A549 (cell line): ENCODE measurements at places on chromosomes 2 and 18.

DNA sequence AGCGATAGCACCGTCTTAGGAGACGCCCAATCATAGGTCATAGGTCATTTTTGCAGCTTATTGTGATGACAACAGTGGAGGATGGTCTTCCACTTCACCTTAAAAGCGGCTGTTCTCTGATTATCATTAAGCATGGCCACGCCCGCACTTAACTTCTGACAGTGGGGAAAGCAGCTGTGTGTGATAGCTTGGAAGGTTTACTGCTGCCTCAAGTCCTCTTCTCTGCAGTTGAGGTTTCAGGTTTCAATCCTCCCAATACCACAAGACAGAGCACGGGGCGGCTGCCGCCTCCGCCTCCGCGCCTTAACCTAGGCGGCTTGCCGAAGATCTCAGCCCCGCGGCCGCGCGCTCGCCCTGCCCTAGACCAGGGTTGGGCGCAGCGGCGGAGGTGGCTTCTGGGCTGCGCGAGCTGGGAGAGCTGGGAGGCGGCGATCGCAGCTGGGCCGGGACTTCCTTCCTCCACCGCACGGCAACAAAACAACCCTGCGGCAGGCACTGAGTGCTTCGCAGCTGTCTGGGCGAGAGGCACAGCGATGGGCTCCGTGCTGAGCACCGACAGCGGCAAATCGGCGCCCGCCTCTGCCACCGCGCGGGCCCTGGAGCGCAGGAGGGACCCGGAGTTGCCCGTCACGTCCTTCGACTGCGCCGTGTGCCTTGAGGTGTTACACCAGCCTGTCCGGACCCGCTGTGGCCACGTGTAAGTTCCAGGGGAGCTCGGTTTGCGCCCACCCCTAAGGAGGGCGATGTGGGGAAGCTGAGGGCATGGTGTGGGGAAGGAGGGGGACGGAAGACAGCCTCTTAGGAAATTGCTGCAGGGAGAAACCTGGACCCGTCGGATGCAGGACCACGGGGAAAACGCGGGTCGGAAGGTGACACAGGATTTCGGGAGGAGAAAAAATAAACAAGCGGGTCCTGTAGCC lies at the start of gene RNF125:
RNF125 (plus strand) TSS at position 495 of the 920 bp plus-strand sequence; CDS start at position 534, 39 bp downstream.
- DNase-seq, result peak; percentile 58

DNA sequence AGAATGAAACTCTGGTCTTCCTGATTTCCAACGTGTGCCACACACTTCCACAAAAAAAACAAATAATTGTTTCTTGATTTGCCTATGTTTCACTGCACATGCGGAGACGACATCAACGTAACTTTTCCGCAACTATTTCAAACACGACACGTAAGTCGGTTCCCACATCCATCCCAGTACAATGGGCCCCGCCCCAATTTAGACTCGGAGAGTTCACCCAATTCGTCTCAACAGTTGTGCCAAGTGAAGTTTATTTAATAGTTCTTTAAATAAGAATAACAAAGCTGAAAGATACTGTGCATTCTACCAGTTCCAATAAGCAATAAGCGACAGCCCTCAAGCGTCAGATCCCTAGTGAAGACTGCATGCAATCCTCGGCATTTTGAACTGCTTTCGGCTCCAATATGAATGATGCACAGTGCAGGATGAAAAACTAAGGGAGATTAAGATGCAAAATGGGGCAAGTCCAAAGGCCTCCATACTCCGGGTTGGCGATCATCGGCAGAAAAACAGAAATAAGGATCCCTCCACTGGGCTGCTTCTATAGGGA lies 664 bp downstream of the CCT4 start:
- no peak for DNase-seq

- DNase-seq, result no peak
Observed at GRCh38 chr2:152577579-152577978, 139.7 kb downstream of the PRPF40A start.

GRCh38 chr2:39849982-39850526 lies 71.0 kb upstream of the THUMPD2 start:
- no peak for DNase-seq

DNA sequence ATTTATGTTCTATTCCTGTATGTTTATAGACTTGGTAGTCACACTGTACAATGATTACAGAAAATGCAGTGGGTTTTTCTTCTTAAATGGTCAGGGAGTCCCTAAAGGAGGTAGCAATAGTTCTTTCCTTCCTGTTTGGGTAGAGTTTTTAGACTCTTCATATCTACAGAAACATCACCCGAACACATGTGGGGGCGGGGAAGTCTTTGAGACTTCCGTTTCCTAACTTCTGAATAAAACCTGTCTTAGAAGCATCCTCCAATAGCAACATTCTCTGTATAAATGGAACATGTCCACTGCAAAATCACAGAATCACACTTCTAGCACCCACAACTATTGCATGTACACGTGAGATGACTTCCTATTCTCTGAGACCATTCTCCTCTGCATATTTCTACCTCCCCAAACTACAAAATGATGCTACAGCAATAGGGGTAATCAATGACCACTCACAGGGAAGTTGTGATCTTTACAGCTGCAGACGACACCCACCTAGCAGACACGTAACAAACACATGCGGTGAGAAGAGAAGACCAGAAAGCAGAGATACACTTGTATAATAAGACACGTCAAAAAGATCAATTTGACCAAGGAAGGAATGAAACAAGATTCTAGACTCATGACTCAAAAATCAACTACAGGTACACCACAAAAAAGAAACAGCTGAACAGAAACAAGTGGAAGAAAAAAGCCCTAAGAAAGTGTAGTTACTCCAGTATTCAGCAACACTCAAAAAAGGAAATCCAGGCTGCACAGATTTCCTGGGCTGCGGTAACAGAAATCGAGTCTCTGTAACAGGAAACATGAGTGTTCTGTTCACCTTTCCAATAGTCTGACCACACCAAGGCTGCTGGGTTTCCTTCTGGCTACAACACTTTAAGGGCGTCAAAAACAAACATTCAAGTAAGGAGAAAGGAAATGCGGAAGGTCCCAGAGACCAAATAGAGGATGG lies 120.4 kb downstream of the ZNF516 start:
- DNase-seq, result no peak

DNA sequence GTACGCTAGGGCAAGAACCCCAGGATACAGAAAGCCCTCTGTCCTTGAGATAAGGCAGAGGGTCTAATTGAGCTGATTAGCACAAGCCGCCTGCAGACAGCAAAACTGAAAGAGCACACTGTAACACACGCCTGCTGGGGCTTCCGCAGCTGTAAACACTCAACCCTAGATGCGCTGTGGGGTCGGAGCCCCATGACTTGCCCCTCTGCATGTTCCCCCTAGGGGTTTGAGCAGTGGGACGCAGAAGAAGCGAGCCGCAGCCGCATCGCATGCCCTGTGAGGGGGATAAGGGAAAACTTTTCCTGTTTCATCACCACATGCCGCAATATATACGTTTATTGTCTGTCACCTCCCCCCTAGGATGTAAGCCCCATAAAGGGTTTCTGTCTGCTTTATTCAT lies 384.6 kb downstream of the PLCL1 start:
- DNase-seq, result no peak

DNA sequence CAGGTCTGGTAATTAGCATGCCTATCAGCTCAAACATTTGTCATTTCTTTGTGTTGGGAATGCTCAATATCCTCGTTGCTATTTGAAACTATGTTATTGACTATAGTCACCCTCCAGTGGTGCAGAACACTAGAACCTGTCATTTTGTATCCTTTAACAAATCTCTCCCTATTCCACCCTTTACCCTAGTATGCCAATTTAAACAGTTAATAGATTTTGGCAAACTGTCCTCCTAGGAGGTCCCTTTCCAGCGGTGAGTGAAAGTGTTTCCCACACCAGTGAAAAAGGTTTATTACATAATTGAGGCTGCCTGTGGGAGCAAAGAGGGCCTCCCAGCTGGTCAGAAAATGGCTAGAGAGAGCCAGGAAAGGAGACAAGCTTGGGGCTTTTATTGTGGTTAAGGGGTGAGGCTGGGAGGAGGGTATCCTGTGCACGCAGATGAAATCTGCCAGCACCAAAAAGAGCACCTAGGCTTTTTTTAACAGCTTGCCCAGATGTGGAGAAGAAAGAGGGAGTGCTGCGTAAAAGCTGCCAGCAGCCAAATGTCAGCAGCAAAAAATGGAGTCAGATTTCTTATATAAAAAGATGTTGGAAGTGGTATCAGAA lies 1.8 kb upstream of the DRC1 start:
- no peak for DNase-seq

DNA sequence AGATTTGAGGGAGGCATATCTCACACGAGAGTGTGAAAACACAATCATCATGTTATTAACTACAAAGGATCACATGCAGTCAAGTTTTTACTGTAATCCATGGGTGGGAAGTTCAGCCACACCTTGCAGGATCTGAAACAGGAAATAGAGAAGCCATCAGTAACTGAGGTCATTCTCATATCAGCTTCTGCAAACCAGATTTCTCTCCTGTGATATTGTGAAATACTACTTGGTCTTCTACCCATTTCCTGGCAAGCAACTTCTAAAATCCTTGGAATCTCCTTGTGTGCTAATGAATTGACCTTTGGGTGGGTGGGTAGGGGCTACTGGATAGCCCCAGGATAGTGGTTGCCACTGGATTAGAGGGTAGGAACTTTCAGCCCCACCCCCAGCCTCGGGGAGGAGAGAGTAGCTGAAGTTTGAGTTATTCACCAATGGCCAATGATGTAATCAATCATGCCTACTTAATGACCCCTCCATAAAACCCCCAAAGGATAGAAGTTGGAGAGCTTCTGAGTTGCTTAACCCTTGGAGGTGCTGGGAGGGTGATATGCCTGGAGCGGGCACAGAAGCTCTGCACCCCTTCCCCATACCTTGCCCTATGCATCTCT lies 25.6 kb upstream of the TGIF1 start:
- no peak for DNase-seq

DNA sequence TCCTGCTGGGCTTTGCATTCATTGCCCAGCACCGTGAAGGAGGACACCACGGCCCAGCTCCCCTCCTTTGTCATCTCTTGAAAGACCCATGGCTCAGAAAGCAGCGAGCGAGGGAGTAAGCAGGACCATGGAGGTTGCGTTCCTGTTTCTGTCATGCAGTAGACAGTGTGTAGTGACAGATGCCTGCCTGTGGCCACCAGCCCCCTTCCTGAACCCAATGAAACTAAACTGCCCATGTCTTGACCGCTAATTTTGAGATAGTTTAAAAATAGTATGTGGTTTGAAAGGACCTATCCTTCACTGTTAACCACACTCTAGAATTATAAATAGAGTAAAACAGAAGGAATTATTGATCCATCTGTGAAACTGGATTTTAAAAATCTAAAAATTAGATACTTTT lies 88.2 kb downstream of the ASAP2 start:
- DNase-seq, result no peak

DNA sequence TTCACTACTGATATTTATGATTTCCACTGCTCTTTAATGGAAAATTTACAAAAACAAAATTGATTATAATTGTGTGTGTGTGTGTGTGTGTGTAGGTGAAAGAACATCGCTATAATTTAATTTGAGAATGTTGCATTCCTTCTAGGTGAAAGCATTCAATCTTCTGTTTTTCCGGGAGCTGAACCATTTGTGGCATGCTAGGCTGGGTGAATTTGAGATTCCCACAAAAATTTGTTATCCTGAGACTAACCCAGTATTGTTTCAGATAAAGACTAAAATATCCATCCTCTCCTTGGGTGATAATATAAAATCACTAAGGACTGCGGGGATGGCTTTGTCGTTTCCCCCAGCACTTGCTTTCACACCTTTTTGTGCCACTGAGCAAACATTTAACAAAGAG lies 911.2 kb upstream of the PIK3C3 start:
- DNase-seq, result no peak

DNA sequence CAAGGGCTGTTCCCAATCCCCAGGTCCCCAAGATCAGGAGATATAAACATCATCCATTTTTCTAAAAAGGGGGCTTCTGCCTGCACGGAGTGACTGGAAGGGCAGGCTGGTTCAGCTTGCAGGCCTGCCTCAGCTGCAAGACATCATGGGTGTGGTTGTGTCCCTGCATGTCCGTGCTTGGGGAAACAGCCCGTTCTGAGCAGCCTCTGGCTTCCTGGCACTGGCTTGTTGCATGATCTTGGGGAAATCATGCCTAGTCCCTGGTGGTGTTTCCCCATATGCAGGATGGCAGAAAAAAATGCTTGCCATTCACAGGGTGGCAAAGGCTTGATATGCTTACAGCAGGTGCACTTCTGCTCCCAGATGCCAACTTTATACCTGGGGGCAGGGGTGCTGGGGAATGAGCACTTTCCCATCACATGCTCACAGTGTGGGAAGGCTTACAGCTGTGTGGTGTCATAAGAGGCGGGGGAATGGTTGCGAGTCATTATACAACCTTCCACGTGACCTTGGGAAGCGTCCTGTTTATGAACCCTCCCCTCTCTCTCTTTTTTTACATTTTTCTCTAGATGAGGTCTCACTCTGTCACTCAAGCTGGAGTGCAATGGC lies 7.2 kb downstream of the PCARE start:
- no peak for DNase-seq

DNA sequence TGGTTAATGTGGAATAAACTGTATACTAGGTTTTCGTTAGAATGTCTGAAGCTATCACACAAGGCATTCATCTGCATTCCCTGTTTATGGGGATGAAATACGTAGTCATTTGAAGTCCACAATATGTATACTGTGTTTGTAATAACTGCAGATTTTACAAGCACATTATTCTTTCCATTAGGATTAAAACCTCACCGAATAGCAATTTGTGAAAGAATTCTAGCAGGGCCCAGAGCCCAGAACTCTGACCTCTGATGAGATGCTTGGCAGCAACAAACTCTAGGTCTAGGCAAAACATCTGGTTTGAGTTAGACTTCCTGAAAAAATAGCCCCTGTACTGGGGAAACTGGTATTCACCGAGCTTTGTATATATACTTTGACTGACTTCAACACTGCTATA lies 158.2 kb downstream of the SRBD1 start:
- DNase-seq, result no peak

DNA sequence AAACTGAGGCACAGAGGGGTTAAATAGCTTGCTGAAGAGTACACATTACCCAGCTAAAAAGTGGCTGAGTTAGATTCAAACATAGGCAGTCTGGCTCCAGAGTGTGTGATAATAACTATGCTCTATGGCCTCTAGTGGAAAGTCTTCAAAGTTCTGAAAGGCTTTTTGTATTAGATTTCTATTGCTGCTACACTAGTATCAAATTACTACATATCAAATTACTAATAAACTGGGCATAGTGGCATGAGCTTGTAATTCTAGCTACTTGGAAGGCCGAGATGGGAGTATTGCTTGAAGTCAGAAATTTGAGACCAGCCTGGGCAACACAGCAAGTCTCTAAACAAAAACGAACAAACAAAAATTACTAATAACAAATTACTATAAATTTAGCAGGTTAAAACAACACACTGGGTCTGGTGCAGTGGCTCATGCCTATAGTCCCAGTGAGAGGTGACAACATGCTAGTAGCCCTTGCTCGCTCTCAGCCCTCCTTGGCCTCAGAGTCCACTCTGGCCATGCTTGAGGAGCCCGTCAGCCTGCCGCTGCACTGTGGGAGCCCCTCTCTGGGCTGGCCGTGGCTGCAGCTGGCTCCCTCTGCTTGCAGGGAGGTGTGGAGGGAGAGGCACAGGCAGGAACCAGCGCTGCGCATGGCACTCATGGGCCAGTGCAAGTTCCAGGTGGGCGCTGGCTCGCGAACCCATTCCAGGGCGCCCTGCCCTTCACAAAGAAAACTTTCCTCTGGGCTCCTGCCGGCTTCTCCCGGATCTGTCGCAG lies 38.2 kb upstream of the TWSG1 start:
- no peak for DNase-seq

- DNase-seq, result no peak
Observed at GRCh38 chr18:26322890-26323653, 96.8 kb downstream of the TAF4B start.
